ENCODE measurements at places on chromosomes 3 and 15. TPM values are rescaled to one million over a fixed set of nuclear protein-coding genes. Genes with fewer than 3 reads are reported as not detected.

IREB2 gene
- 69.4 TPM for total RNA-seq

CFAP92 gene
- total RNA-seq: 0.40 TPM

FAM174B gene
- 5.7 TPM for total RNA-seq

CHST2 gene
- total RNA-seq: 12.0 TPM

BUB1B gene
- total RNA-seq: 62.3 TPM

SKOR1 gene
- total RNA-seq: 0.16 TPM

DNAH12 gene
- total RNA-seq: not detected

- no peak for DNase-seq
These were observed 203.1 kb downstream of the EPHB1 start for GRCh38 chr3:134998158-134998557.

GRCh38 chr3:175357758-175358157 lies 498.6 kb downstream of the NAALADL2 start:
- no peak for DNase-seq

GRCh38 chr15:56774356-56774755 lies 41.0 kb upstream of the ZNF280D start:
- no peak for DNase-seq

- DNase-seq: no peak
These were observed 14.1 kb downstream of the SOX2 start for GRCh38 chr3:181725830-181726229.

GRCh38 chr15:63953524-63953923 lies 92.8 kb downstream of the DAPK2 start:
- no peak for DNase-seq

- DNase-seq: peak; percentile 75
These were observed 1.3 kb downstream of the MED12L start for GRCh38 chr3:151086484-151087456.

DNA sequence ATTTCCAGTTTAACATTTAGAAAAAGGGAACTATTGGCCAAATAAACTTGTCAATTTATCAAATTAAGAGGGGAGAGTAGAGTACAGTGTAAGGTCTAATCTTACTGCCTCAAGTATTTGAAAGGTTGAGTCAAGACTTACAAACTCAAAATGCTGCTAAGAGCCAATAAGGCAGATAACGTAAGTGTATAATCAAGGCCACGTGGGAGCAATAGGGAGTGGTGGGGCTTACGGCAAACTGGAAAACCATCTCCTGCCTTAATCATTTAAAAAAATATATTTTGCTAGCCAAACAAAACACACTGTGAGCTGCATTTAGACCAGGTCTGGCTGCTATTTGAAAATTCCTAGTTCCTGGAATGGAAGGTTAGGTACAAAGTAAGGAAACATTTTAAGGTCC lies 107.3 kb upstream of the FRMD4B start:
- DNase-seq: no peak

GRCh38 chr15:98067339-98067738 lies 106.8 kb downstream of the ARRDC4 start:
- no peak for DNase-seq
